ENCODE measurements at places on chromosomes 16 and 17. TPM values are rescaled to one million over a fixed set of nuclear protein-coding genes. Genes with fewer than 3 reads are reported as not detected.

DNA sequence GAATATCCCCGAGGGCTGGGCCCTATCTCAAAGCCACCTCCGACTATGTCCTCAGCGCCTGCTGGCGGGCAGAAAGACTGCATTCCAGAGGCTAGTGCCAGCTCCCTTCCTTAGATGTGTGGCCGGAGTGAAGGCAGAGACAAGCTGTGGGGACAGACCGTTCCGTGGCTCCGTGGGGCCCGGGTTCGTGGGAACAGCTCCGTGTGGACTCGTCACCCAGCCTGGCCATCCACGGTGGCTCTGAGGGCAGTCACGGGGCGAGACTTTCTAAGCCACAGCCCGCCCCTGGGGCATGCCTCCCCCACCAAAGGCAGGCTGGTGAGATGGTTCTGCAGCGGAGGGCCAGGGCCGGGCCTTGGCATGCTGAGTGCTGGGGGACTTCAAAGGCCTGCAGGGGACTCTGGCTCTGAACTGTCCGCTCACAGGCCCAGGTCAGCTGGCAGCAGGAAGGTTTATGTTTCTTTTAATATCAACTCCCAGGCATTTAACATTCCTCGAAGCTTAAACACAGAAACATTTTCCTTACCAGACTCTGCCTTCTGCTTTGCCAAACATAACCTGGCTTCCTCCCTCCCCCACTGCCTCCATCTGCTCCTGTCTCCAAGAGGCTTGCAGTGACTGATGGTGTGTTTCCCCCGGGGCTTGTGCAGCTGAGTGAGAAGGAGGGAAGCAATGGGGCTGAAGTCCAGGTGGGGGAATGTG is 50.4 kb downstream of the TIMM22 start:
- DNase-seq: peak; percentile 80

DNA sequence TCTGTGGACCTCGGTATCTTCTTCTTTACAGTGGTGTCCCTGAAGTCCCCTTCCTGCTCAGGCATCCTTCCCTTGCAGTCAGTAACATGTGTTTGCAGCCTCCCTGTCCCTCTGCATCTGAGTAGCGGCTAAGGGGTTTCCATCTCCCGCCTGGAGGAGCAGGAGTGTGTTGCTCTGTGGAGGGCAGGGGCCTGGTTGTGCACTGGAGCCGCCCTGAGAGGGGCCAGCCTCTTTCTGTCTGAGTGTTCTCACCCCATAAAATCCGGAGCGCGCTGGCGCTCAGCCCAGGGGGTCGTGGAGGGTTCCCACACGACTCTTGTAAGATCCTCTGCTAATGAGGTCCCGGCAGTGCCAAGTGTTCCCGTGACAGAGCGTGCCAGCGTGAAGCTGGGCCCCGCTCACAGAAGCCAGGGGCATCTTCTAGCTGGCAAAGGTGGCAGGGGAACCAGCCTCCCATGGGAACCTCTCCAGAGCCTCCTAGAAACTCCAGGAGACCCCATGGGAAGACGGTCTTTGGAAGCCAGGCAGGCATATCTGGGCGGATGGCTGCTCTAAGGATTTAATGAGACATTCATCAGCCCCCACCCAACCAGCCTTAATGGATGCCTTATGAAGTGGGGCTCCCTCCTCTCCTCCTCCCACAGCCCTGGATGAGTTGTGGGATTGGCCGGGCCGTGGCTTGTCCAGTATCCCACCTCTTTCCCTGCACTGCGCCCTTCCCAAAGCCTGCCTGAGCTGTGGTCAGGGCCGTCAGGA is 91.4 kb upstream of the GSE1 start:
- no peak for DNase-seq

The FAM83G gene
- 2.7 TPM for total RNA-seq

GRCh38 chr17:74218436-74218835 is 5.1 kb downstream of the TTYH2 start:
- peak; percentile 42 for DNase-seq

DNA sequence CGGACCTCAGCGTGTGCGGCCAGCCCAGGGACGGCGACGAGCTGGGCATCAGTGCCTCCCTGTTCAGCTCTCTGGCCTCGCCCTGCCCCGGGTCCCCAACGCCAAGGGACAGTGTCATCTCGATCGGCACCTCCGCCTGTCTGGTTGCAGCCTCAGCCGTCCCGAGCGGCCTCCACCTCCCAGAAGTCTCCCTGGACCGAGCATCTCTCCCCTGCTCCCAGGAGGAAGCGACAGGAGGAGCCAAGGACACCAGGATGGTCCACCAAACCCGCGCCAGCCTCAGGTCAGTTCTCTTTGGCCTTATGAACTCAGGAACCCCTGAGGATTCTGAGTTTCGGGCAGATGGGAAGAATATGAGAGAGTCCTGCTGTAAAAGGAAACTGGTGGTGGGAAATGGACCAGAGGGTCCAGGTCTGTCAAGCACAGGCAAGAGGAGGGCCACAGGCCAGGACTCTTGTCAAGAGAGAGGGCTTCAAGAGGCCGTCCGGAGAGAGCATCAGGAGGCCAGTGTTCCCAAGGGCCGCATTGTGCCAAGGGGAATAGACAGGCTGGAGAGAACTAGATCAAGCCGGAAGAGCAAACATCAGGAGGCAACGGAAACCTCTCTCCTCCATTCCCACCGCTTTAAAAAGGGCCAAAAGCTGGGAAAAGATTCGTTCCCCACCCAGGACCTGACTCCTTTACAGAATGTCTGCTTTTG is 825 bp downstream of the HASPIN start:
- no peak for DNase-seq

The SLC7A6OS gene
- 12.4 TPM for total RNA-seq

DNA sequence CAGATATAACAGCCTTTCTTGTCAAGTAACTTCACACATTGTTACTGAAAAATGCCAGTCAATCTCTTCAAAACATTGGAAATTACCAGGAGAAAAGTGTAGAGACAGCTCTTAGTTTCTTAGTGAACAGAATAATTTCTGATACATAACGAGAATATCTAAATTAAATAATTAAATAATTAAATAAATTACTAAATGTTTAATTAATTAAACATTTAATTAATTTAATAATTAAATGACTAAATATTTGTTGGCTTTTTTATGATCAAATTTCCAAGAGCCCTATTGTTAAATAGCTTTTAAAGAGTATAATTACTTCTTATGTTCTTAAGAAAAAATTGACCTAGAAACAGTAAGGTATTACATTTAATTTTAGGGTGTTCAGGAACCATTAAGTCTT is 129.6 kb downstream of the SSH2 start:
- DNase-seq: no peak

- no peak for DNase-seq
Observed at GRCh38 chr16:70708366-70709246, 22.8 kb upstream of the MTSS2 start.

The WNT9B gene
- total RNA-seq: not detected

The GRIN2C gene
- total RNA-seq: 1.2 TPM
